ENCODE measurements at places on chromosomes 3 and 15.

GRCh38 chr15:89089316-89090230, 1.3 kb downstream of the ABHD2 start:
- peak; percentile 43 for DNase-seq

DNA sequence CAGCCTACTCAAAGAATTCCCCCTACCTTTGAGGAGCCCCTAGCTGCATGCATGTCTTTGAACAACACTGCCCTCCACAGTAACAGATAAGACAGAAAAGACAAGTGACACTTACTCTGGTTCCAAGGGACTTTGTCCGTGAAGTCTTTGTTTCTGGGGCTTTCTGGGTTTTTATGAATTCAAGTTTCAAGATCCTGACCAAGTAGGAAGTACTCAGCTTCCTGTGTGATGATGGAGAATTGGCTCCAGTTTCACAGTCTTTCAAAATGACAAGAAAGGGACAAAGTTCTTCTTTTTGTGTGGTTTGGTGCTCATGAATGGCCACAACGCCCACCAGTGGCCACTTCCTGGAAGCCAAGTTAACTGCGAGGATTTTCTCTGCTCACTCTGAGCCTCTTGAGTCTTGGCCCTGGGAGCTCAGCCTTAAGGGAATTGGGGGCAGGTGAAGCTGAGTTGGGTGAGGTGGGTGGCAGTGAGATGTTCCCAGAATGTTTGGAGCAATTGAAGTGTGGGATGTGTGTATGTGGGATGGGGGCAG, at the start of gene CCR1:
TSS of gene CCR1 (minus strand) at position 147 of the 538 bp plus-strand sequence. CDS start 4,000 bp downstream, outside the sequence.
- DNase-seq, result no peak

GRCh38 chr3:19348941-19349564, 200.7 kb downstream of the KCNH8 start:
- DNase-seq, result no peak

- no peak for DNase-seq
Observed at GRCh38 chr3:10925436-10926255, 66.9 kb upstream of the SLC6A1 start.

DNA sequence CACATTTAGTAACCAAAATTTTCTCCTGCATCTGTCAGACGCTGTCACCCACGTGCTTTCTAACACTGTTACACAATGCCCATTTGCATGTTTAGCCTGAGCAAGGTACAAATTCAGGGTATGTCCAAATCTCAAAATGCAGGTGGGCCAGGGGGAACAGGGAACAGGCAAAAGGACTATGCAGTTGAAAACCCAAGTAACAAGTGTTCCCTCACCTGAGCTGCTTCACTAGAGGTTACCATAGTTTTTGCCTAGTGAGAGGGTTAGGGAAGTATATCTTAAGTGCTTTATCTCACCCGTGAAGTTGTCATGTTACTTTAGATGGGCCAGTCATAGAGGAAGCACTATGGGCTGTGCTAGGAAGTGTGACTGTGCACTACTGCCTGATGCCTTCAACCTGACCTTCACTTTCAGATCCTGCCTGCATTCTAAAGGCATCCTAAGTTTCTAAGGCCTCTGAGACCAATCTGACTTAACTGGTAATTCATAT, 6.0 kb upstream of the TMEM87A start:
- peak; percentile 30 for DNase-seq

DNA sequence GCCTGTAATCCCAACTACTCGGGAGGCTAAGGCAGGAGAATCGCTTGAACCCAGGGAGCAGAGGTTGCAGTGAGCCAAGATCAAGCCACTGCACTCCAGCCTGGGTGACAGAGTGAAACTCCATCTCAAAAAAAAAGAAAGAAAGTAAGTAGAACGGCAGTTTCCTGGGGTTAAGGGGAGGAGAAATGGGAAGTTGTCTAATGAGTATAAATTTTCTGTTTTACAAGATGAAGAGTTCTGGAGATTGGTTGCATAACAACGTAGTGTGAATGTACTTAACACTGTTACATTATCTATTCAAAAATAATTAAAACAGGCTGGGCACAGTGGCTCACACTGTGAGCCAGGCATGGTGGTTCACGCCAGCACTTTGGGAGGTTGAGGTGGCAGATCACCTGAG, 45.4 kb downstream of the GRK7 start:
- DNase-seq, result no peak

DNA sequence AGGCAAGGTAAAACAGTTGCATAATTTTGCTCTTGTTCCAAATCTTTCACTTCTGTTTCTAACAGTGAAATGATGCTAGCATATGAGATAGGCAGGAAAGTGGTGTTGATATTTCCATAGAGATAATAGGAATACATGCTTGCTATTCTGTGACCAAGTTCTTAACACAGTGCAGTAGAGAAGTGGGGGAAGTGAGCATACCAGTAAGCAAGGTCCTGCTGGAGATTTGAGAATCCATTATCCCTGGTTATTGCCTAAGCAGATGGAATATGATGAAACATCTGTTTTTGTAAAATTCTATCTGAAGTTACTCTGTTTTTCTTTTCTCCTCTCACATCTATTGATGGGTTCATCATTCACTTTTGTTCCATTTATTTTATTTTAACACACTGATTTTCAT, 28.7 kb downstream of the USP8 start:
- no peak for DNase-seq

DNA sequence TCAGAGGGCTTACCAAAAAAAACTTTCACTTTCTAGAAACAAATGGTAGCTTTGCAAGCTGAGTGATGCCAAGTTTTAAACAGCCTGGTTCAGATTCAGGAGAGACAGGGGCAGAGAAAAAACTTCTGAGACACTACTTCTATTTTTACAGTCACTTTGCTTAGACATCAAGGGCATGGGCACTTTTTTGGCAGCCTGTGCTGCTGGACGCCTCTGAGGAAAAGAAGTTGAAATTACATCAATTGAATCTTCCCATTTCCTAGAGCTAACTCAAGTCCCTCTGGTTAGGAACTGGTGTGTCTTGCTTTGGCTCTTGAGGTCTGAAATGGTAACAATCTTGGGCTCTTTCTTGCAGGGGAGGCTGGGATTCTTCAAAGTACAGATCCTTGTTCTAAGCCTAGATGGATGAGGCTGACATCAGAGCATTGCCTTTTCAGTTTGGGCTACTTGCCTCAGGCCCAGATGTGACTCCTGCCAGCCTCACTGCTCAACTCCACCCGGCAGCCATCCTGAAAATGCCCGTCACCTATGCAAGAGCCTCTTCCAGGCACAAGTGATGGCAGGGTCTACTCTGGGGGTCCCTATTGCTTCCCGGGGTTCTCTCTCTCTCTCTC, 357.5 kb downstream of the FOXP1 start:
- DNase-seq, result no peak

DNA sequence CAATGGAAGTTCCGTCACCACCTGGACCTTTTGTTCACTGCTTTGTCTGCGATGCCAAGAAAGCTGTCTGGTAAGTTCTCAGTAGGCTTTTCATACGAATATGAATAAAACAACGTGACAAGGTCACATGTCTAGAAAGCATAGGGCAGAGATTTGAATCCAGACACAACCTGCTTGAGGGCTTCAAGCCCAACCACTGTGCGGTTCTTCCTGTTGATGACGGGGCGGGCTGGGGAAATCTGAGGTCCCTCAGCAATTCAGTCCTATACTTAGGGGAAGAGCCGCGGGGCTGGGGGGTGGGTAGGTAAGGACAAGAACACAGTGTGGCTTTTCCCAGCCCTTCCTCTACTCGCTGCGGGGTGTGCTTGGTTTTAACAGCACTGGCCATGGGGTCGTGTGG, 32.4 kb upstream of the SMAD3 start:
- DNase-seq, result no peak

DNA sequence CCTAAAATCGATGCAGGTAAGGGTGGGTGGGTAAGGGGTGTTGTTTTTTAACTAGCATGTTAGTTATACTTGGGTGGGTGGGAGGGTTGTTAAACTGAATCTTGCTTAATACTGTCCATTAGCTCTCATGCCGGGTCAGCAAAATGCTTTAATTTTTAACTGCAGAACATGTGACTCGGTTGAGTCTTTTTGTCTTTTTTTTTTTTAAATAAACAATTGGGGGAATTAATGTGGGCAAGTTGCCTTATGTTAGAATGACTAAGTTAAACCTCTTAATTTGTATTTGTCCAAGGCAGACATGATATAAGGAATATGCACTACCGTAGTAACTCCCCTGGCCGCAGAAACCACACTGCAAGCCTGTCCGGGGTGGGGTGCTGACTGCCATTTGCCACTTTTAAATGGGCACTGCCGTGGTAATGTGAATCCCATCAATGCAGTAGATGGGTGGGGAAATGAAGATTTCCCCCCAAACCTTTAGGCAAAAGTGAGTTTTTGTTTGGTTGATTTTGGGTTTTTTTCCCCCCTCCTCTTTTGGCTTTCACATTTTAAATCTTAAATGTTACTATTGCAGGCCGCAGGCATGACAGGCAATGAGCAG, 54.3 kb upstream of the CCR4 start:
- DNase-seq, result no peak

GRCh38 chr3:136962927-136963326, 5.1 kb downstream of the IL20RB start:
- DNase-seq, result no peak

DNA sequence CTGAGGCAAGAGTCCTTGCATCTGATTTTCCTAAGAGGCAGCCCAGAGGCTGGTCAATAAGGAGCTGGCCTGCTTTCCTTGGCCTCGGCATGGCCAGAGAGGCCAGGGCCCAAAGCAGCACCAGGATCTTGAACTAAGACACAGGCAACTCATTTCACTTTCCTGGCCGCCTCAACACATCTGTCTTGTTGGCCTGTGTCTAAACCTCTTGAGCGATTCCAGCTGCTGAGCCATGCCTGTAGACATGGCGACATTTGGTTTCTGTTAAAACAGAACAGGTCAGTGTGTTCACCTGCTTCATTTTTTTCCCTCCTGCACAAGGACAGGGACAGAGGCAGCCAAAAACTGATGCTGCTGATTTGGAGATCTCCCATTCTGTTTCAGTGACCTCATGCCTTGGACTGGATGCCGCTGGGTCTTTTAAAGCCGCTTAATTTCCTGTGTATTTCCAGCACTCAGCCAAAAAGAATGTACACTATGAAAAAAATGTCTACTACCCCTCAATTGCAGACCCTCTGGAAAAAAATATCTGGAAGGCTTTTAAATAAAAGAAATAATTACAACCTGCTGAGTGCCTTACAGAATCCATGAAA, 266.6 kb upstream of the ICE2 start:
- no peak for DNase-seq

DNA sequence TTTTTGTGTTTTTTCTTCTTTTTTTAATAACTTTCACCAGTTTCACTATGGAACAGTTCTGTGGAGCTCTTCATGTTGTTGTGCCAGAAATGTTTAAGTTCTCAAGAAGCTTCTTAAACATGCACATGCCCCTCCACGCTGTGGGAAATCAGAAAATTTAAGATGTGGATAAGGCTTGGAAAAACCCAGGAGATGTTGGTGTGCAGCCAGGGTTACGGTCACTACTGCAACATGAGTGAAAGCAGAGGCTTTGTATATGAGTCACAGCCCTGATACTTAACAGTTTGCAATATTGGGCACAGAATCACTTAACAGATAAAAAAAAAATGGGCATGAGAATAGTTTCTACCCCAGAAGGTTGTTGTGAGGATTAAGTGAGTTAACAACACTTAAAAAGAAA, 399.9 kb downstream of the LRTM1 start:
- DNase-seq, result no peak

- DNase-seq, result no peak
Observed at GRCh38 chr3:52242039-52242438, 3.1 kb upstream of the TWF2 start.

DNA sequence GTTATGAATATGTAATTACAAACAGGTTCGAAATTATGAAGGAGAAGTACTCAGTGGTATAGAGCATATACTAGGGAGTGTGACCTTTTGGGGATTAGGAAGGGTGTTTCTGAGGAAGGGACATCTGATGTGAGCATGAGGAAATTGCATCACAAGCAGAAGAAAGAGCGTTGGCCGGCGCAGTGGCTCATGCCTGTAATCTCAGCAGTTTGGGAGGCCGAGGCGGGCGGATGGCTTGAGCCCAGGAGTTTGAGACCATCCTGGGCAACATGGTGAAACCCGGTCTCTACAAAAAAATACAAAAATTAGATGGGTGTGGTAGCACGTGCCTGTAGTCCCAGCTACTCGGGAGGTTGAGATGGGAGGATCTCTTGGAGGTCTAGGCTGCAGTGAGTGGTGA, 6.9 kb downstream of the CMTM7 start:
- no peak for DNase-seq

Measured in NCI-H526 (cell line).